ENCODE measurements at places on chromosomes 6 and 20.

GRCh38 chr20:16821211-16822089, 73.3 kb downstream of the OTOR start:
- peak; percentile 60 for DNase-seq

DNA sequence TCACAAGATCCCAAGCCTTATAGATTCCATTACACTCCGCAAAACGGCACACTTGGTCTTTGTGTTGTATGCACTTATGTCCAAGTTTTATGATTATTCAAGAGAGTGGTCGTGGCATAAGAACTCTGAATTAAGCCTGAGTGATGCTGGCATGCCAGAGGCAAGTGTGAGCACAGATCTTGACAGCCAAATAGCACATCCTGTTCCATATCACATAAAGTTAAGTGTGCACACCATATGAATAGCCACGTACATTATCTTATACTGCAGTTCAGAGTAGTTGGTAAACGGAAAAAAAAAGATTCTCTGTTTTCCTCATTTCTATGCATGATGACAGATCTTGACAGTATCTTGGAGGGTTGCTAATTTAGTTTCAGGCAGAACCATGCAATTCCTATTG, 727.3 kb upstream of the FLRT3 start:
- DNase-seq = no peak

DNA sequence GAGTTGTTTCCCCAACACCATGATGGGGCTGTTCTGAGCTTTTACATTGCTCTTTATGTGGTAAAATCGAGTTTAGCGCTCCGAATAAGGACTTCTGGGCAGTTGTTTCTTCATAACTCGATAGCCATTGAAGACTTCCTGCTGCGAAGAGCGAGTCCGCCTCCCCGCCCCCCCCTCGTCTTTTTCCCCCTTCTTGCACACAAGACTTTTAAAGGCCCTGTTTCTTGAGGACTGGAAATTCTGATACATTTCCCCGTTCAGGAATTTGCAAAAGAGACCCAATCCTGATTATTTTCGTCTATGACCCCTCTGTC, 1.5 kb upstream of the CITED2 start:
- DNase-seq = peak; percentile 72

GRCh38 chr6:125357515-125358256, 55.9 kb upstream of the HDDC2 start:
- peak; percentile 75 for DNase-seq

GRCh38 chr20:42261766-42262270, 643.6 kb upstream of the CHD6 start:
- DNase-seq = no peak

DNA sequence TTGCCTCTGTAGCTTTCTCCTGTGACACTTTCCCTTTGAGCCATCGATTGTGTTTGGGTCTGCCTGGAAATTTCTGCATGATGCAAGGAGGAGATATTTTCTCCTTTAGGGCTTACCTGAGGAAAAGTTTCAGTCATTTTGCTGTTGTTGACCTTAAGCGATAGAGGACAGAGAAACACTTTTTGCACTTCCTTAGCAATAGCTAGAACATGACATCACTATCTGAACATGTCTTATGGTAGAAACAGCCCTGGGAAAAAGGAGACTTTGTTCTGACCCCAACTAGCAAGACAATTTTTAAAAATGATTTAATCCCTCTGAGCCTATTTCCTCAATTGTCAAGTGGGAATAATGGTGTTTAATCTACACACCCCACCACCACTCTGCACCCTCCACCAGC, 9.7 kb upstream of the FILIP1 start:
- DNase-seq = peak; percentile 82

GRCh38 chr6:142947714-142948480, 2.9 kb upstream of the HIVEP2 start:
- DNase-seq = no peak

DNA sequence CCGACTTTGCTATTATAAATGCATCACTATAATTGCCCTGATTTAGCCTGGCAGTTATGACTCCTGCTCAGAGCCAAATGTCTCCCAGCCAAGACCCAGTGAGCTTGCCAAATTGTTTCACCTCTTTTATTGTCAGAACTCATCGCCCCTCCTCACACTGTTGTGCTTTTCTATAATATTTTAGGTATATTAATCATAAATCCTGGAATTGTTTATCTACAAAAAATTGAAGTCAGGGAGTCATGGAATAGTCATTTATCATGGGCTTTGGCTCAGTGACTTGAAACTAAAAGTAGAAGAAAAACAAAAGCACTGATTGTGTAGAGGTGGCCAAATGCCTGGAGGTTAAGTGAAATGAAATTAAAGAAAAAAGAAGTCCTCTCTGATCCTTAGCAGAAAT, 85.6 kb downstream of the PFDN4 start:
- DNase-seq = no peak

DNA sequence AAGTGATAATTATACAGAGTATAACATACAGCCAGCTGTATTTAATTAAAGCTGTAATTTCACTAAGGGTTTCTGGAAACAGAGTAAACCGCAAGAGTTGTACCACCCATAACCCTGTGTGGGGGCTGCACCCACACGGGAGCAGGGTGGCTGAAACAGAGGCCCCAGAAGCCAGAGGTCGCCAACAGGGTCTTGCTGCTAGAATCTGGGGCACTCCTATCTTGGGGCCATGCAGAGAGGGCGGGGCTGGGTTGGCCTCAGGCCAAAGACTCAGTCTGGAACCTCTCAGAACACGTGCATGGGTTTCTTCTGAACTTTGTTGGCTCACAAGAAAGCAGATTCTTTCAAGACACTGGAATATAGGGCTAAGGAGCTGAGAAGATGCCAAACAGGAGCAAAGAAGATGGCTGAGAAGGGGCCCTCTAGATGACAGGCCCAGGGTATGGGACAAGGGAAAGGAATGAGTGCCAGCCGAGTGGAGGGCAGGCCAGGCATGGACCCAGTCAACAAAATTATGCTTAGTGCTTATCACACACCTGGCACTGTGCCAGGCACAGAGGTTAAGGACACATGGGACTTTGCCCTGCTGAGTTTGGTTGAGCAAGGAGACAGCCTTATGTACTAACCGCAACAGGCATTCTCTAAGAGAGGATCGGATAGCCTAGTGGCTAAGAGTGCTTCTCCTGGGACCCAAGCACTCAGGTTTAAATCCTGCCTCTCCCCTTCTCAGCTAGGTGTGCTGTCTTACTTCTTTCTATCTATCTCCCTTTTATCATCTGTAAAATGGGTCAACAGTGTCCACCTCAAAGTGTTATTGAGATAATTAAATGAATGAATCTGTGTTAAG, 96.6 kb upstream of the FOXP4 start:
- DNase-seq = peak; percentile 86

GRCh38 chr20:61254881-61255626, 3.0 kb downstream of the CDH4 start:
- DNase-seq = peak; percentile 42

GRCh38 chr6:15502446-15503345, 160.1 kb downstream of the DTNBP1 start:
- no peak for DNase-seq

DNA sequence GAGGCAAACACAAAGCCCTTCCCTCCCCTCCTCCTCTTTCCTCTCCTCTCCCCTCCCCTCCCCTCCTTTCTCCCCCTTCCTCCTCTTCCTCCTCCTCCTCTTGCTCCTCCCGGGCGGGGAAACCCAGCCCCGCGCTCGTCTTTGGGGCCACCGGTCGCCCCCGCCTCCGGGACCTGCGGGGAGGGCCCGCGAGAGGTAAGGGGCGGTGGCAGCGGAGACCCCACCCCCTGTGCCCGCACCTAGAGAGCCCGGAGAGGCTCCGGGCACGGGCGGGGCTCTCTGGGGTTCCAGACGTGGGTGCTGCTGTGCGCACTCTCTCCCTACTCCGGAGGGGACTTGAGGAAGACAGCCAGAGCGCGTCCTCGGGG, at the start of gene RIN2:
Gene RIN2 (plus strand): TSS at position 126 of the 368 bp plus-strand sequence. CDS start 131,344 bp downstream, outside the sequence.
- no peak for DNase-seq

- peak; percentile 87 for DNase-seq
Observed at GRCh38 chr6:109073344-109074132, 21.1 kb downstream of the SESN1 start.

GRCh38 chr6:108106261-108106660, 31.7 kb upstream of the OSTM1 start:
- no peak for DNase-seq

DNA sequence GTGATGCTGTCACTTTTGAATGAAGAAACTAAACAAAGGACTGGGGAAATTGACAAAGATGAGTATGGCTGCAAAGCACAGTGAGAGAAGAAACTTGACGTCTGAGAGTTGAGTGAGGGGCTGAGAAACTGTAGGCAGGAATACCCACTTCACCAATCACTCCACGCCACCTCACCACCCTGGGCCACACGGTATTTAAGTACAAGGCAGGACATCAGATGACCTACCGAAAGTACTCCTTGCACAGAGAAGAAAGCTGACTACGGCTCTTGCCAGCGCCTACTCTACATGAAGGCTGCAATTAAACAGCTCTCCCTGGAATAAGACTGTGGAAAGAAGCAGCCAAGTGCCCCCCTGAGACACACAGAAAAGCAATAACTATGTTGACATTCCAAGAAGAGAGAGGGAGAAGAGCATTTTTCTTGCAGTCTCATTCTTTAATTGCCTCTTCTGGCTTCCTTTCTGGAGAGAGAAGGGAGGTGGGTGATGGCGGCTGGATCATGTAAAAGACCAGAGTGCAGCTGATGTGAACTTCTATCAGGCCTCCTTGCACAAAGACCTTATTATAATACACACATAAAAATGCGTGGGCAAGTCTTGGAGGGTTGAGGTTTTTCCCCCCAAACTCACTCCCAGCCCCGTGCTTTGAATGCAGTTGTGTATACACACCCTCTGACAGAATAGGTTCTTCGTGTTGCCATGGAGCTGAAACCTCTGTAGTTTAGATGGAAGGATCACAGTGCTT, 44.6 kb downstream of the HIVEP2 start:
- no peak for DNase-seq

DNA sequence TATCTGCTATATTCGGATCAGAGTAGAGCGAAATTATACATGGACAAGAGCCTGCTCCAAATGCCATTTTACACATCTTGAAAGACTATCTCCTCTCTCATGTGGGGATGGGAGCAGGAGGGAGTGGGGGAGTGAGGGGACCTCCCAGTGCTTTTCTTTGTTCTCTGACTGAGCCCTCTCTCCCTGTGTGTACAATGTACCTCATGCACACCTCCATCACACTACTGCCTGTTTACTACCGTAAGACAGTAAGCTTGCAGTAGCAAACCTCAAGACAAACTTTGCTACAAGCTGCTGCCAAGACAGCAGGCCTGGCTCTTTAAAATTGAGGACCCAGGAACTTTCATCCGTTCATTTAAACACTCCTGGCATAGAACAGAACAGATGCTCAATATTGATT, 7.2 kb downstream of the NHSL1 start:
- no peak for DNase-seq

DNA sequence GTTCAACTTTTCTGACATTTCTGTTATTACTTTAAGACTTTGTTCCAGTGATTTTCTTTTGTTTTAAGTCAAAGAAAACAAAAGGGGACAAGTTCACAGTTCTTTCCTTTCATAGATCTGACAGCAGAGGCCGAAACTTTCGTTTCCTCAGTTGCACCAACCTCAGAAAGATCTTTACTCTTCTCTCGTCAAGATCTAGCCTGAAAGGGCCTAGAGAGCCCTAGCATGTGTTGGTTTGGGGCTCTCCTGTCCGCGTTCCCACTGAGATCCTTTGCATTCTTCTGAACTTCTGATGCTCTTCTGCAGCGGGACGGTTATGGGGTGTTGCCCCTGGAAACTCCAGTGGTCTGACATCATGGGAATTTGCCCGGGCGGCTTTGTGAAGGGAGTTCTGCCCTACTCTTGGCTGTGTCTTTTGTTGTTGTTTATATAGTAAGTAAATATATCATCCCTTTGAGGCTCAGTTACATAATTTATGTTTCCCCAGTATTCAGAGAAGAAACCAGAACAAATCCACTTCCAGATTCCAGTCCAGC, 129.1 kb downstream of the SASH1 start:
- DNase-seq = peak; percentile 53

- DNase-seq = peak; percentile 60
Observed at GRCh38 chr20:5844063-5844681, 94.0 kb downstream of the SHLD1 start.

DNA sequence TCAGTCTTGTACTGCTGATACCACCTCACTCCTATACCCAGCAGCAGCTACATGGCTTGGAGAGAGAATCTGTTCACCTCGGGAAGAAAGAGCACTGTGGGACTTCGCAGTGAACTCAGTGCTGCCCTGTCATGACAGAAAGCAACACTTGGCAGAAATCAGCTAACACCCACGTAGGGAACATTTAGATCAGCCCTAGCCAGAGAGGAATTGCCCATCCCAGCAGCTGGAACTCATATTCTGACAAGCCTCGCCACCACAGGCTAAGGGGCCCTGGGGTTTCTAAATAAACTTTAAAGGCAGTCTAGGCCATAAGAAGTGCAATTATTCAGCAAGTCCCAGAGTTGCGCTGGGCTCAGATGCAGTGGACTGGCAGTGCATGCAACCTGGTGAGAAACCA, 1266.8 kb downstream of the GRIK2 start:
- peak; percentile 1 for DNase-seq

GRCh38 chr20:2469991-2470422, 582 bp downstream of the SNRPB start:
- peak; percentile 62 for DNase-seq

DNA sequence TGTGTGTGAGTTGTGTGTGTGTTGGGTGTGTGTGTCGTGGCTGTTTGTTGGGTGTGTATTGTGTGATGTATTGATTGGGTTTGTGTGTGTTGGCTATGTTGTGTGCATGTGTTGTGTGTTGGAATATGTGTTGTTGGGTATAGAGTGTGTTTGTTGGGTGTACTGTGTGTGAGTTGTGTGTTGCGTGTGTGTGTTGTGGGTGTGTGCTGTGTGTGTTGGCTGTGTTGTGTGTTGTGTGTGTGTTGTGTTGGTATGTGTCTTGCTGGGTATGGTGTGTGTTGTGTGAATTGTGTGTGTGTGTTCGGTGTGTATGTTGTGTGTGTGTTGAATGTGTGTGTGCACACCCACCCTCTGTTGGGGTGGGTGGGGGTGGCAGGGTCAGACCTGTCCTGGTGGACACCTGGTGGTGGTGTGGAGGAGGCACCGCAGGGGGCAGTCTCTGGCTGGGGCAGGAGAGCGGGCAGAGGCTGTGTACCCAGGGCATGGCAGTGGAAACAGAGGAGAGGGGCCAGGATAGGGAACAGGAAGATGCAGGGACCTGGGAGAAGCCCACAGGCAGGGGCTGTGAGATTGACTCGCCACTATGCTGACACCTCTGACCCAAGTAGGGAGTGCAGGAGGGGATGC, 25.5 kb upstream of the PXDC1 start:
- DNase-seq = no peak

DNA sequence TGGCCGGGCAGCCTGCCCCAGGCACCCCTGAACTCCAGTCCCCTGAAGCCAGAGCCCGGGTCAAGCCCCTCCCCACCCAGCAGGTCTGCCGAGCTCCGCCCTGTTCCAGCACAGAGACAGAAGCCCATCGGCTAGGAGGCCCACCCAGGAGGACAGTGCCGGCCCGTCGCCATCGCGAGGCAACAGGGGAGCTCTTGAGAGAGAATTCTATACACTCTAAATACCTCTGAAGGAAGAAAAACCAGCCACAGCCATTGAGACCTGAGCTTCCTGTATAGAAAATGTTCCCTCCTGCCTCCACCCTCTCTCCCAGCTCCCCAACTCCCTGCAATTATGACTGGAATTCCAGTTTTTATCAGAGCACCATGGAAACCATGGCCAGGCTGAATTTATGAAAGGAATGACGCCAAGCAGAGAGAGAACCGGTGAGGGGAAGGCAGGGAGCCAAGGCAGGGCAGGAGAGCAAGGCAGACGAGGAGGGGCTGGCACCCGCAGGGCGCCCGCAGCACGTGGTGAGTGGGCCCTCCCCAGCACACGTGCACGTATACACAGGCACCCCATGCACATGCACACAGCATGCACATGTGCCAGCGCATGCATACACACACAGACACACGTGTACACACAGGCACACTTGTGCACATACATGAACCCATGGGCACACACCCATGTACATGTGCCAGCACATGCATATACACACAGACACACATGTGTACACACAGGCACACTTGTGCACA, 27.6 kb upstream of the MRGBP start:
- peak; percentile 58 for DNase-seq

All from choroid plexus epithelial cell (primary cell).